ENCODE measurements at places on chromosomes 6 and 20.

- no peak for DNase-seq
Observed at GRCh38 chr20:839626-840025, 6.1 kb downstream of the FAM110A start.

DNA sequence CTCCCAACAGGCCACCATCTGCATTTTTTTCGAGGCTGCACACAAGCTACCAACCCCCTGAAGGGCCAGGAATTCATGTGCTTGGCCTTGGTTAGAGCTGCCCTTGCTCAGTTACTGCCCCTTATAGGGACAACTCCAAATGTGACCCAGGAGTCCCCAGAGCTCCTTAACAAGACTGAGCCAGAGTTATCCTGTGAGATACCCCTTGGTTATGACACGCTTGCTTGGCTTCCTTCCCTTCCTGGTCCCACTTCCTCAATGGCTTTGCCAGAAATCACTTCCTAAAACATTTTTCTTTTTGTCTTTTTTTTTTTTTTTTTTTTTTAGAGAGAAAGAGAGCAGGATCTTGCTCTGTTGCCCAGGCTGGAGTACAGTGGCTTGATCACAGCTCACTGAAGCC lies 8.9 kb downstream of the TREM1 start:
- DNase-seq, result no peak

DNA sequence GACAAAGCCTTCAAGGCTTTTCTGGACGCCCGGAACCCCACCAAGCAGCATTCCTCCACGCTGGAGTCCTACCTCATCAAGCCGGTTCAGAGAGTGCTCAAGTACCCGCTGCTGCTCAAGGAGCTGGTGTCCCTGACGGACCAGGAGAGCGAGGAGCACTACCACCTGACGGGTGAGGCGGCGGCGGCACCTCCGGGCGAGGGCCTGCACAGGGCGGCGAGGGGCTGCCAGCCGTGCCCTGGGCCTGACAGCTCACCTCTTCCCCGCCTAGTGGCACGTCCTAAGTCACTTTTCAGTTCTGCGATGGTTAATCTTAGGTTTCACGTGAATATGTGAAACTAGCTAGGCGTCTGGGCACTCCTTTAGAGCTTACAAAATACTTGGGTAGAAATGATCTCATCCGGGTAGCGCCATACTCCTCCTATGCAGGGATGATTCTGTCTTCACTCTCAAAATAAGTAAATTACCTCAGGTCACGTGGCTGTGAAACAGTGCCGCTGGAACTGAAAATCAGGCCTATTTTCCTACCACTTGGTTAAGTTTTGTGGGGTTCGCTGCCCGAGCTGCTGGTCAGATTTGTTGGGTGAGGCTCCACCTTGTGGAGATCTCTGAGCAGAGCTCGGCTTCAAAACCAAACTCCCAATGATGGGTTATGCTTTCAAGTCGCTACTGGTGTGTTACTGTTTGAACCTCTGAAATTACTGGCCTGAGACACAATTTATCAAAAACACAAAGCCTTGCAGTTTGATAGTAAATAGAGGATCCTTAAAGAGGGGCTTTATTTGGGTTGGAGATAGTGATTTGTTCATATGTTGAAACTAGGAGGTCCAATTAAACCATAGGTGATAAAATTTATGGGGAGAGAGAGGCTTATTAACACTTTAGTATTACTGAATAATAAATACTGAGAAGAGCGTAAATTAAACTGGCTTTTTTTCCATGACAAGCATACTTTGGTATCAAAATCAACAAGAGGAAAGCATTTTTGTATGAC lies 15.5 kb upstream of the CLDN20 start:
- DNase-seq, result peak; percentile 10

- DNase-seq, result no peak
Observed at GRCh38 chr20:12375967-12376366, 458.3 kb downstream of the BTBD3 start.

DNA sequence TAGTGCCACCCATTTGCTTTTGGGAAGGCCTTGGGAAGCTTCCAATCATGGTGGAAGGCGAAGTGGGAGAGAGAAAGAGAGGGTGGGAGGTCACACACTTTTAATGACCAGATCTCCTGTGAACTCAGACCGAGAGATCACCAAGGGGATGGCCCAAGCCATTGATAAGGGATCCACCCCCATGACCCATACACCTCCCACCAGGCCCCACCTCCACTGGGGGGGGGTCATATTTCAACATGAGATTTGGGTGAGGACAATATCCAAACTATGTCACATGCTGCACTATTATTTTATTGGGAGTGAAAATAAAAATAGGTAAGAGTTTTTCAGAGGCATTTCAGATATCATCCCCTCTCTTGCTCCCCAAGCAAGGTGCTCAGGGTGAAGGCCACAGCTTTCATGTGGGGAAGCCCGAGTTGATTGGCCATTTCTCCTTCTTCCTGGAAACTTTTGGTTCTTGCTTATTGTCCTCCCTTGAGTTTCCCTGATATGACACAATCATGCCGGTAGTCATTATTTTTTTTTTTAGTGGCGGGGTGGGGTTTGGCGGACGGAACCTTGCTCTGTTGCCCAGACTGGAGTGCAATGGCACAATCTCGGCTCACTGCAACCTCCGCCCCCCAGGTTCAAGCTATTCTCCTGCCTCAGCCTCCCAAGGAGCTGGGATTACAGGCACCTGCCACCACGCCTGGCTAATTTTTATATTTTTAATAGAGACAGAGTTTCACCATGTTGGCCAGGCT lies 15.2 kb downstream of the GMPR start:
- DNase-seq, result no peak

DNA sequence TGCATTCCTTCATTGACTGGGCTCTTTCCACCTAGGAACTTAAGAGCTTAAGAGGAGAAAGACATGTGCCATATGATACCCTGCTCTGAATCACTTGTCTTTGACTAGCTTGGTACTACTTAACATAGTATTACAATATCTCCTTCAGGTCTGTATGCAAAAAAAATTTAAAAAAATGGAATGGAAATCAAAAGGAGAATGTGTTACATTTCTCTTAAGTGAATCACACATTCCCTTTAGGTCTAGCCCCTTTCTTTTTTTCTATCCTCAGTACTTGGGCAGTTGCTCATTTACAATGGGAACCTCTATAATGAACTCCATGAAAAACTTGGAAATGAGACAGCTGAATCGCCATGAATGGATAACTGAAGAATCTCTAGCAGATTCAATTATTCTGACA lies 53.8 kb downstream of the SLC35F1 start:
- DNase-seq, result no peak

DNA sequence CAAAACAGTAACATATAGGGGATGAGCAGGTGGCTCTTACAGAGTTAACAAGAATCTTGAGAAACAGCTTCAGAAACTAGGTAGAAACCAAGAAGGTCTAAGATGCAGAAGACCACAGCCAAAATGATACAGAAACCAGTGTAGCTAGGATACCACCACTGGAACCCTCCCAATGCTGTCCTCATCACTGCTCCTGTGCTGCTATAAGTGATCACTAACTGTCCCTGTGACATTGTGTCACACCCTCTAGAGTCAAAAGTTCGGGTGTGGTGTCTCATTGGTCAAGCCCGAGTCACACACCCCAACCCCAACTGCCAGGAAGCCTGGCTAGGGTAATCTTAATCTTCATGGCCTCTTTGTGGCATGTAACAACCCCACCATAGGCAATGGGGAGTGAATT lies 153.1 kb downstream of the RCAN2 start:
- DNase-seq, result no peak

GRCh38 chr6:28215425-28215824 lies 9.7 kb upstream of the ZSCAN9 start:
- no peak for DNase-seq

Measured in CD4-positive, alpha-beta T cell treated with Interleukin-2 at 100 ng/mL for 4 hours (primary cell).